ENCODE measurements at places on chromosomes 5 and 9.

DNA sequence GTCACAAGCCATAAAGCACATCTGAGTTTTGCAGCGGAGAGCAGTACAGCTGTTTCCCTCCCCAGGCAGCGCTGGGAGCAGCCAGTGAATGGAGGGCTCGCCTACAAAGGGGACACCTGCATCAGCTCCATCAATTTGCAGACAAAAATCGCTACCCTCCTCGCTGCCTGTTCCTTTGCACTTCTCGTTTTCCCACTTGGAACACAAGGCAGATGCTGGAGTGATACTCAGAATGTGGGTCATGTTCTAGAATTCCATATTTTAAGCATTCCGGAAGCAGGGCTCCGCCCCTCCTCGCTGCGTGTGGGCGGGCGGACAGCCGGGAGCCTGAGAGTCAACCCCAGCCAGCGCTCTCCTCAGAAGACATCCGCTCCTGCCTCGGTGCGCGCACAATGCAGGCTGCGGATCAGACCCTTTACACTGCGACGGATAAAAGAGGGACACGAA is 92.1 kb downstream of the LMNB1 start:
- no peak for DNase-seq

DNA sequence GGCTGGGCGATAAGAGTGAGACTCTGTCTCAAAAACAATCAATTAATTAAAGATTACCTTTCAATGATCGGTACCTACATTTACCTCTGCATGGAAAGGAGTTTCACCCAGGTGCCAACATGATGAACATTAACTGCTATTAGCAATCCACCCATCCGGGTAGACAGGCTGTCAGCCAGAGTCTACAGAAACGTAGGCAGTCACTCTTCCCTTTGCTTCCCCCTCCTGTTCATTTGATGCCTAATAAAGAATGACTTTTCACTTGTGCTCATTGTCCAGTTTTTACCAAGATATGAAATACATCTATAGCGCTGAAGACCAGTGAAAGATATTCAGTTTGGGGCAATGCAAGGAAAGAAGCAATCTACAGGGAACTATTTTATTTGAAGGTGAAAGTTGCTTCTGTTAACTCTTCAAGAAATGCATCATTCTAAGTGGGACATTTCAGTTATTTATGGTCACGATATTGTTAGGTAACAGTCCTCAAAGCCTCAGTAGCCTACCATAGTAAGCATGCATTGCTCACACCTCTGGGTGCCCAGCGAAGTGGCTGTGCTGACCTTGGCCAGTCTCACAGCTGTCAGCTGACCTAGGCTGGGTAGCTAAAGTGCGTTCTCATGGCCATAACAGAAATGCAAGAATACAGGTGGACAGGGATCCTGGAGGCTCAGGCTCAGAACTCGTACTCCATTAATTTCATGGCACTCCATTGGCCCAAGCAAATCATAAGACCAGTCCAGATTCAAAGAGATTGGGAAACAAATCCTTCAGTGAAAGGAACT is 87.2 kb upstream of the DMRT1 start:
- no peak for DNase-seq

GRCh38 chr9:134922932-134923240 is 5.2 kb upstream of the FCN1 start:
- DNase-seq, result no peak

GRCh38 chr5:56900858-56901578 is 8.4 kb upstream of the SETD9 start:
- no peak for DNase-seq

GRCh38 chr9:129075996-129076639 is 4.8 kb upstream of the DOLPP1 start:
- DNase-seq, result no peak

- DNase-seq, result no peak
These were observed 160.4 kb upstream of the CDH12 start for GRCh38 chr5:23013395-23013998.

- no peak for DNase-seq
These were observed 2123.7 kb upstream of the C9orf72 start for GRCh38 chr9:29697011-29697410.

DNA sequence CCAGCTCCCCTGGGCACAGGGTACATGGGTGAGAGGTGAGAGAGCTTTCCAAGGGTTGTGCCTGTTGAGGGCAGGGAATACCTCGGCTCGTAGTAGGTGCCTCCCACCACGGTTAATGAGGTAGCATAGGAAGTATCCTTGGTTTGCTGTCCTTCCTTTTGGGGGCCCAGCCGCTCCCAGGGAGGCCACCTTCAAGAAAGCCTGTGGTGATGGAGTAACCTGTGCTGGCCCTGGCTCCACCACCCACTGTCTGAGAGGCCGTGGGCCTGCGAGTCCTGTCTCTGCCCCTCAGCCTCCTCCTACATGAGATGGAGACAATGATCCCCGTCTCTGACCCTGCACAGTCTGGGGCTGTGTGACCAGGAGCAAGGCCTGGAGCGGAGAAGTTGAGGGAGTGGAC is 40.8 kb downstream of the COL27A1 start:
- DNase-seq, result no peak

GRCh38 chr5:75048457-75048953 is 3.9 kb downstream of the GCNT4 start:
- peak; percentile 45 for DNase-seq

GRCh38 chr5:101306391-101307137 is 403.5 kb upstream of the ST8SIA4 start:
- no peak for DNase-seq

GRCh38 chr5:17132444-17133083 is 84.9 kb upstream of the BASP1 start:
- DNase-seq, result no peak

- DNase-seq, result no peak
These were observed 138.7 kb upstream of the SLC24A2 start for GRCh38 chr9:19927560-19927959.

- DNase-seq, result no peak
These were observed 29.1 kb upstream of the FREM1 start for GRCh38 chr9:14939378-14939777.

GRCh38 chr5:6752782-6753181 is 39.5 kb downstream of the TENT4A start:
- DNase-seq, result no peak

- DNase-seq, result no peak
These were observed 37.4 kb upstream of the FBXW11 start for GRCh38 chr5:172043865-172044264.

GRCh38 chr9:12955510-12956163 is 180.8 kb downstream of the LURAP1L start:
- DNase-seq, result no peak

- DNase-seq, result no peak
These were observed 541.4 kb downstream of the KCTD16 start for GRCh38 chr5:144712090-144712489.

DNA sequence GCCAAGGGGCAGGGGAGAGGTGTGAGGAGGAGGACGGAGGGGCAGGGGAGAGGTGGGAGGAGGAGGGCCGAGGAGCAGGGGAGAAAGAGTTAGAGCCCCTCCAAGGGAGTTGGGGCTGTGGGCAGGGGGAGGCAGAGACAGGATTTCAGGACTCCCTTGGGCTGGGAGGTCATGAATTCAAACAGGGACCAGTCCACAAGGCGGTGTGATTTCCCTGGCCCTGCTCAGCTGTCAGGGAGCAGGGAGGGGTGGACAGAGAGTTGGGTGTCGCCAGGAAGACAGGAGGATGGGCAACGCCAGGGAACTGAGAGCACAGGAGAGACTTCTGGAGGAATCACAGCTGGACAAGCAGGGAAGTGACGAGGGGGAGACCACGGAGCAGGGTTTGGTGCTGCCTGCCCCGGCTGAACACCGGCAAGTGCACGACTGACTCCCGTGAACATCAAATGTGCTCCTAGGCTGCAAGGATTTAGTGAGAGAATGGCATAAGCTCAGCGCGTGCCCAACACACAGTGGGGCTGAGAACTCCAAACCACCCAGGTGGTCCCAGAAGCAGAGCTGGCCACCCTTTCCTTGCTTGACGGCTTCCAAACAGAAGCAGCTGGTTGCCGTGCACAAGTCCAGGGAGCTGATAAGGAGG is 17.8 kb upstream of the OLFM1 start:
- no peak for DNase-seq

DNA sequence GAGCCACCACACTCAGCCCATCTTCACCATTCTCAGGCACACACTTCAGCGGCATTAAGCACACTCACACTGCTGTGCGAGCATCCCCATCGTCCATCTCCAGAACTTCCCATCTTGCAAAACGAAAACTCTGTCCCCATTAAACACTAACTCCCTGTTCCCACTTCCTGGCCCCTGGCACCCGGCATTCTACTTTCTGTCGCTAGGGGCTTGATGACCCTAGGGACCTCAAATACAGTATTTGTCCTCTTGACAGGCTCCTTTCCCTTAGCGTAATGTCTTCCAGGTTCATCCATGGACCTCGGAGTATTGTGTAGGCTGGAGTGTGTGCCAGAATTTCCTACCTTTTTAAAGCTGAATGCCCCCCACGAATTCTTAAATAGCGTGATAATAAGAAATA is 14.7 kb upstream of the UBAC1 start:
- DNase-seq, result no peak
